Right lung (tissue), 10 donors: ENCODE measurements at places on chromosomes 11 and 22. TPM values are rescaled to one million over a fixed set of nuclear protein-coding genes. Genes with fewer than 3 reads are reported as not detected.

DNA sequence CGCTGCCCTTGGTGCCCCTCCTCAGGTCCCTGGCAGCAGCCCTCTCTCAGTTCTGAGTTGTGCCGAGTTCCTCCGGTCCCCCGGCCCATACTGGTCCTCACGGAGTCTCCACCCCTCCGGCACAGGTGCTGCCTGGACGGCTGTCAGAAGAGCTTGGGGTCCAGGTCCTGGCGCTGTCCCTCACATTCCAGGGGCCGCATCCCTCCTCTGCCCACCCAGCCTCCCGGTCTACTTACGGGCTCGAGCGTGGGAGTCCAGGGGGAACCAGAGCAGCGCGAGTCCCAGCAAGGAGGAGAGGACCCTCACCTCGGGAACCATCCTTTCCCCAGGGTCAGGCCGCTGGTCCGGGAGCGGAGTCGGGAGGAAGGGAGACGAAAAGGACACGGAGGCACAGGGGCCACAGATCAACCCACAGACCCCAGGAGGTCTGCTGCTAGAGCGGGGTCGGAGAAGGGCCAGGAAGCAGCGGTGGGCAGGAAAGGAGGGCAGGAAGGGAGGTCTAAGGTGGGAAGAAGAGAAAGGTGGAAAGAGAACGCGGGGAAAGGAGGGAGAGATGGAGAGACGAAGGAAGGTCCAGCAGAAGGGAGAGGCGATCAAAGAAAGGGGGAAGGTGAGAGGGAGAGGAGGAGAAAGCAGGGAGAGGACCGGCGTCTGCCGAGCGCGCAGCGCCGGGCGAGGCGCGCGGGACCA lies 510 bp downstream of the CHRDL2 start:
- DNase-seq, result no peak

DNA sequence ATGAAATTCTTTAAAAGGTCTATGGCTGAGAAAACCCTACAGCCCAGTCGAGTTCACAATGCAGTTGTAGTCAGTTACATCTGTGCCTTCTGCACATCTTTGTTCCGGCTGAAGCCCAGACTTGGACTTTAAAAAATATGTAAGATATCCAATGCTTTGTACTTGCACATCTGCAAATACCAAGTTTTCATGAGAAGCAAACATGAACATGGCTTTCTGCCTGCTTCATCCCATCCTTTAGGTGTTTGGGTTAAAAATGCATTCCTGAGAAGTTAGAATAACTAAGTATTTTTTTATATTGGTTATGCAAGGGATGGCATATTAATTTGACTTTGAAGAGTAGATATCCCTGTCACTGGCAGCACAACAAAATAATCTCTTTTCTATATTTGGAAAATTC lies 528.4 kb downstream of the METTL15 start:
- DNase-seq, result no peak

GRCh38 chr22:46918197-46918596 lies 155.7 kb downstream of the TBC1D22A start:
- no peak for DNase-seq

- DNase-seq, result no peak
These were observed 69.7 kb upstream of the MYOD1 start for GRCh38 chr11:17649696-17650095.

GRCh38 chr11:103844327-103845215 lies 191.9 kb upstream of the DDI1 start:
- DNase-seq, result no peak

DNA sequence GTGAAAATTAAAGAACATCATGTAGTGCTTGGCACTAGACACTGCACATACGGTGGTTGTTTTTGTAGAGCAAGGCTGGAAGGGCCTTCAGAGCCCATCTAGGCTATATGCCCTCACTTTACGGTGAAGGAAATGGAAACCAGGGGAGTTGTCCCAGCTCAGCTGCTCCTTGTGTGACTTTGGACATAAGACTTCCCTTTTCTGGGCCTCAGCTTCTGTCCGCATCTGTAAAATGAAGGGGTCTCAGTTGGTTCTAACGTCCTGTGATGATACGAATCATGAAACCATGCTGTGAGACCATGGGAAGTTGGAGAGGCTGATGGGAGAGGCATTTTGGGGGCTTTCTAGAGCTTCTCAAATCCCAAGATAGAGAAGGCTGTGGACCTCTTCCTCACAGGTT lies 4.7 kb downstream of the KCNE3 start:
- DNase-seq, result no peak

The PACSIN3 gene
- polyA plus RNA-seq, result 54.2 TPM

- no peak for DNase-seq
These were observed 6.2 kb downstream of the TBX1 start for GRCh38 chr22:19766511-19767426.

DNA sequence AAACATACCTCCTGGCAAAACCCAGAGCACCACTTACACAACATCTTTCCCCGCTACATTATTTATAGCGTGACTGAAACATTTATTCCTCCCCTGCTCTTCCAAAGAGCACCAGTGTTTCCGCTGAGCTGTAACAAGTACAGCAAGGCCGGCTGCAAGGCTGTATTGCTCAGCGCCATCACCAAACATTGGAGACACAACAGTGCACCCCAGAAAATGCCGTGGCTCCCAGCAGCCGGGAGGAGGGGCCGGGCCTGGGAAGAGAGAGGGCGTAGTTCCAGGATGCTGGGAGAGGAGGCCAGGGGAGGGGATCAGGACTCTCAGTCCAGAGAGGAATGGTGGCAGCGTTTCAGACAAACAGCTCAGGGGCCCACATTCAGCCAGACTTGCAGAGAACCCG lies 133.2 kb downstream of the DSCAML1 start:
- DNase-seq, result peak; percentile 17
